ENCODE measurements at places on chromosomes 16 and 17.

- no peak for DNase-seq
These were observed 234.2 kb upstream of the TOX3 start for GRCh38 chr16:52781005-52781630.

- no peak for DNase-seq
These were observed at the start of gene GLP2R for GRCh38 chr17:9825641-9826150. TSS of gene GLP2R (plus strand) at chr17:9825924. CDS start at chr17:9826064, 140 bp downstream.

DNA sequence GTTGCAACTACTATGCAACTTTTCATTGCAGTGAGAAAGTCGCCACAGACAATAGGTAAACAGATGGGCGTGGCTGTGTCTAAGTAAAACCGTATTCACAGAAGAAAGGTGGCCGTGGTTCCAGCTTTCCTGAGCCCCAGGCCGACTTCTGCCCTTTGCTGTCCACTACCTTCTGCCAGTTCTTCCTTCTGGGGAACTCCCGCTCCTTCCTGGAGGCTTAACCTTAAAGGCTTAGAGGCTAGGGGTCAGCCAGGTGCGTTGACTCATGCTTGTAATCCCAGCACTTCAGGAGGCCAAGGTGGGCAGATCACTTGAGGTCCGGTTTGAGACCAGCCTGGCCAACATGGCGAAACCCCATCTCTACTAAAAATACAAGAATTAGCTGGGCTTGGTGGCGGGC, 2.1 kb upstream of the SEPTIN12 start:
- DNase-seq = no peak

DNA sequence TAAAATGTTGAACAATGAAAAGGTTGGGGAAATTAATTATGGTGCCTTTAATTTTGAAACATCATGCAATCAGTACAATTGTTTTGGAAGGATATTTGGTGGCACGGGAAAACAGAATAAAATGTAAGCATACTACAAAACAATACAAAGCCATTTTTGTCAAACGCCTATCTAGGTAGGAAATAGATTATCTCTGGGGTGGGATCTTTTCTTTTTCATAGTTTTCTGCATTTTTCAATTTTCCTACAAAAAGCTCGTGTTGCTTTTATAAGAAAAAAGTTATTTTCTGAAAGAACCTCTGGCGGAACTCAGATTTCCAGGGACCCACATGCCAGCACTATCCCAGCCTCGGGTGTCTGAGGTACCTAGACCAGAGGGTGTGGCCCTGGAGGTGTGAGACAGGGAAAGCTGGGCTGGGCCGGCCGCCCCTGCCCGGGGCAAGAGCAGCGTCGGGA, 961 bp upstream of the MAP3K3 start:
- DNase-seq = no peak

DNA sequence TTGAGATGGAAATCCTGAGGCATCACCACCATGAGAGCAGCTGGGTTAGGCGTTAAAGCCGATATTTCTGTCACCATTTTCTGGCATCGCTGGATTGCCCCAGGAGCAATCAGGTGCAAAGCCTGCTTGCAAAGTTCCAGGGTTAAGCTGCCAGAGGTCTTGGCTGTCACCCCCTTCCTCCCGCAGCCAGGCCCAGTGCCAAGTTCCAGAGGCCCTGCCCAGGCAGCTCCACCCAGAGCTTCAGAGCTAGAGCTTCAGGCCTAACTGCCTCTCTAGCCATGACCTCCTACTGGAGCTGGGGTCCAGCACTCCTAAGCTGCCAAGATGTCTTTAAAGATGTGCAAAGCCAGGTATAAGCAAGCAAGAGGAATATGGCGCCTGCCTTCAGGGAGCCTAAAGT, 8.8 kb upstream of the TMEM238L start:
- no peak for DNase-seq

DNA sequence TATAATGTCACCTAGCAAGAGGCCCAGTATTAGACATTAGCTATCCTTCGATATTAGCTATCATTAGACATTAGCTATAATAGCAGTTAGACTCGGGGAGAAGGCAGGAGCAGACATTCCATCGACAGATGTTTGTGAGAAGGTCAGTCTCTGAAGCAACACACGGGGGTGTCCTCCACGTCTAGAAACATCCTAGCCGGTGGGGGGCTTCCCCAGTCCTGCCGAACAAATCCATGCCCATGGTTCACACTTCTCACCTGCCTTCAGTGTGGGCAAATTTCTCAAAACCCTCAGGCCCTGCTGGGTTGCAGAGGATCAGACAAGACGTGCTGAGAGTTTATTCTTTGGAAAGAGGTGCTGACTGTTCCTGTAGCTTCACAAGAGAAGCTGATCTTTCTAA, 151.1 kb downstream of the IRF8 start:
- DNase-seq = no peak

GRCh38 chr17:36932383-36932693, 4.9 kb upstream of the LHX1 start:
- DNase-seq = no peak

DNA sequence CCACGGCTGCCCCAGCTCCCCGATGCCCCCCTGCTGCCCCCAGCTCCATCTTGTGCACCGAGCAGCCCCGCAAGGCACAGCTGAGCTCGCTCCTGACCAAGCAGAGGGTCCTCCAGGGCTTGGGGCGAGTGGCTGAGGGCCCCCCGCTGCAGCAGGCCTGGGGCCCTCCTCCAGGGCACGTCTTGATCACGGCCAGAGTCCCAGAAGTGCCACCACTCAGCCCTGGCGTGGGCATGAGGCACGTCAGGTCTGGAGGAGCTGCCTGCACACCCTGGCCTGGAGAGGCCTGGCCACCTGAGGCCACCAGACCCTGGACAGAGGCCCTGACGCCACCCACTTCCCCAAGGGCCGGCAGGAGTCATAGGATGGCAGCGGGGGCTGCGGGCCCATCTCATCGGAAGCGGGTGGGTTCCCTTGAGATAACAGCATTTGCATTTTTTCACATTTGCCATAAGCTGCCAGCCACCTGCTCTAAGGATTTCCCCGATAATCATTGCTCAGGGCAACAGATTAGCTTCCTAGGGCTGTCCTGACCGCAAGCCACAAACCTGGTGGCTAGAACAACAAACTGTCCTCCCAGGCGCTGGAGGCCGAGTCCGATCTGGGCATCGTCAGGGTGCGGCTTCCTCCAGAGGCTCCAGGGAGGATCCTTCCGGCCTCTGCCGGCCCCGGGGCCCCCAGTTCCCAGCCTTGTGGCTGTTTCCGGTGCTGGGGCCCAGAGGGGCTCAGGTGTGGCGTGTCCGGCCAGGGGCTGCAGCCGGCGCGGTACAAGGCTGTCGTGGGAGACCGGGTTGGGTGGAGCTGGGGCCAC, 23.9 kb upstream of the C1QTNF8 start:
- DNase-seq = no peak

GRCh38 chr16:66420396-66420795, 6.7 kb upstream of the BEAN1 start:
- no peak for DNase-seq

DNA sequence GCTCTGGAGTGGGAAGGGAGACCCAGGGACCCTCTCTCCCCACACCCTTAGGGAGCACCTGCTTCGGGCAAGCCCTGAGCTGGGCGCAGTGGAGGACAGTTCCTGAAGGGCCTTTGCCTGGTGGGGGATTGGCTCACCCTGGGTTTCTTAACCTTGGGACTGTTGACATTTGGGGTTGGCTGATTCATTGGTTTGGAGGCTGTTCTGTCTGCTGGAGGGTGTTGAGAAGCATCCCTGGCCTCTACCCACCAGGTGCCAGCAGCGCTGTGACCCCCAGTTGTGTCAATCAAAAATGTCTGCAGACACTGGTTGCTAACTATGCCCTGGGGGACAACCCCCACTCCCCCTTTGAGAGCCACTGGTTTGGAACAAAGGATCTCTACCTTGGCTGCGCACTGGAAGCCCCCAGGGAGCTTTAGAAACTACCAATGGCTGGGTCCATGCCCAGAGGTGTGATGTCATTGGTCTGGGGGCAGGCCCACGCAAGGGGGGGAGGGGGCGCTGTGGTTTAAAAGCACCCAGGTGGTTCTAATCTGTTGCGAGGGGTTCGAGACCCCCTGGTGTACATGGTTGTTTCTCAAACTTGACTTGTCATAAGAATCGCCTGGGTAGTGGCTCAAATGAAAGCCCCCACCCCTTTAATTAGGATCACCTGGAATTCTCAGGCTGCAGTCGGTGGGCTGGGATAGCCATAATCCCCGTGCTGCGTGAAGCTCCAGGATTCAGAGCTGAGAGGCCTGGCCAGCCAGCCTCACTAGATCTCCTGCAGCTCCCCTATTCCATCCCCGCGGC, 151.9 kb upstream of the GSE1 start:
- no peak for DNase-seq

- DNase-seq = peak; percentile 7
These were observed 48.8 kb downstream of the DNAH3 start for GRCh38 chr16:21101631-21102420.

GRCh38 chr17:36880268-36880905, 56.9 kb upstream of the LHX1 start:
- DNase-seq = no peak

- no peak for DNase-seq
These were observed 68.1 kb downstream of the TMEM132E start for GRCh38 chr17:34647511-34647910.

- DNase-seq = no peak
These were observed 16.1 kb upstream of the RPTOR start for GRCh38 chr17:80528536-80528935.

GRCh38 chr16:73683804-73684203, 612.8 kb upstream of the PSMD7 start:
- no peak for DNase-seq

DNA sequence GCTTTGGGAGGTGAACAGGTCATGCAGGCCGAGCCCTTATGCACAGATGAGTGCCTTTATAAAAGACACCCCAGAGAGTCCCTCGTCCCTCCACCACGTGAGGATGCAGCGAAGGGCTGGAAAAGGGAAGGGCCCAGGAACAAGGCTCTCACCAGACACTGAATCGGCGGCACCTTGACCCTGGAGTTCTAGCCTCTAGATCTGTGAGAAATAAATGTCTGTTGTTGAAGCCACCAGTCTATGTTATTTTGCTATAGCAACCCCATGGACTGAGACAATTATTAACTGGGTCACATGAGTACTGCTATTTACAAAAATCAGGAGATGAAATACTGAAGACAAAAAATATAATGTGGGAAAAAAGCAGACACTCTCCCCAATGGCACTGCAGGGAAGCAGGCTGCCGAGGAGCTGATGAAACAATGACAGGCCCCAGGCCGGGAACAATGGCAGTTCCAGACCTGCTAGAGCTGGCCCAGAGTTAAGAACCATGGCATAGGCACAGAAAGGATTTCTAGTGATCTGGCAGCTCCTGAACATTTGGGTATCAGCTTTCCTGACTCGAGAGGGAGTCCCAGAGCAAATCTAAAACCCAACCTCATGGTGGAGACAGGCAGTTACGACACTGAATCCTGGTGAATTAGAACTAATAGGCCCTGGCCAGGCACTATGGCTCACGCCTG, 17.8 kb upstream of the GGA2 start:
- no peak for DNase-seq

DNA sequence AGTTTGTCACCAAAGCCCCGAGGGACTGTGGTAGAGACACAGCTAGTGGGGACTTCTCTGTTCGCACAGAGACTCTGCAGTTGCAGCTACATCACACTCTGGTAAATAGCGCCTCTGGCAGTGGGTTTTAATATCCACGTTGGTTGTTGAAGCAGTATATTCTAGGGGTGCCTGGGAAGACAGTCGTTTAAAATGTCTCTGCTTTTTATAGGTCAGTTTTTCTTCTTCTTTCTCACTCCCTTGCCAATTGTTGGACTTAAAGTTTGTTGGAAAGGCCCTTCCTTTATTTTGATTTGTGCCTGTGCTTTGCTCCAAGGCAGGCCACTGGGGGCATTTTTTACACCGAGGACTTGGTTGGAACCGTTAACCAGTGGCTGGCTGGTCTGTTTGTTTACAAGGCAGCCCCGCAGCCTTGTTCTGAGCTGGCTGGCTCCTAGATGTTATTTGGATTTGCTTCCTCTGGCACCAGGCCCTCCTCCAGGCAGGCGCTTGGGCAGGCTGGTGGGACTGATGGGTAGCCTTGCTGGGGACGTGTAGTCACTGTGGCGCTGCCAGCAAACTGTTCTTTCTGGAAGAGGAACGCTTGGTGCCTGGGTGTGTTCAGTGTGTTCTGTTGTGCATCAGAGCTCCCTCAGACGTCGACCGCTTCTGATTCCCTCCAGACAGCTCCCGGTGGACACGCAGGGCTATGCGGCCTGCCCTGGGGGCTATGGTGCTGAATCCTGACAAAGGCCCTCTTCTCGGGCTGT, 218.2 kb upstream of the CHMP6 start:
- DNase-seq = no peak

DNA sequence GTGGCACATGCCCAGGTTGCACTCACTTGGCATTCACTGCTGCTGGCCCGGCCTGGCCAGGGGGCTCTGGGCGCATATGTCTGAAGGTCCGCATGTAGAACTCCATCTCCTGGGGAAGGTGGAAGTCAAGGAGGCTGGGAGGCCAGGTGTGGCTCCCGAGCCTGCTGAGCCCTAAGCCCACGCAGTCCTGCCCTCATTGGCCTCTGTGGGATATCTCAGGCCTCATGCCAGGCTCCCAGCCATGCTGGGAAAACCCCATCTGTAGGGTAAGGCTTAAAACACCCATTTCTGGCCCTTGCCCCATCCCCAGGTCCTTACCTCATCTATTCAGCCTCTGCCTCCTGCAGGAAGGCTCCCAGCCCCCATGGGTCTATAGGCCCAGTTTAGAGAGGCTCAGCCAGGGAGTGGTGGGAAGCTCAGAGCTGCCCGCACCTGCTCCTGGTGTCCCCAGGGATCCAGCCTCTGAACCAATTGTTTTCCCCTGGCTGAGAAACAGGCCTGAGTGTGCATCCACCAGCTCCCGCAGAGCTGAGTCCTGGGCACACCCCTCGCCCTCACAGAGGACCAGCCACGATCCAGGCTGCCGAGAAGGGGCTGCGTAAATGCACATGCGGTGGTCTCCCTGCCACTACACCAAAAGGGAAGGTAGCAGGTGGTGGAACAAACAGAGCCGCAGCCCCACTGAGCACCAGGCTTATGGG, 2.3 kb upstream of the TPPP3 start:
- no peak for DNase-seq

GRCh38 chr16:67923414-67924116, 8.1 kb downstream of the CTRL start:
- no peak for DNase-seq

DNA sequence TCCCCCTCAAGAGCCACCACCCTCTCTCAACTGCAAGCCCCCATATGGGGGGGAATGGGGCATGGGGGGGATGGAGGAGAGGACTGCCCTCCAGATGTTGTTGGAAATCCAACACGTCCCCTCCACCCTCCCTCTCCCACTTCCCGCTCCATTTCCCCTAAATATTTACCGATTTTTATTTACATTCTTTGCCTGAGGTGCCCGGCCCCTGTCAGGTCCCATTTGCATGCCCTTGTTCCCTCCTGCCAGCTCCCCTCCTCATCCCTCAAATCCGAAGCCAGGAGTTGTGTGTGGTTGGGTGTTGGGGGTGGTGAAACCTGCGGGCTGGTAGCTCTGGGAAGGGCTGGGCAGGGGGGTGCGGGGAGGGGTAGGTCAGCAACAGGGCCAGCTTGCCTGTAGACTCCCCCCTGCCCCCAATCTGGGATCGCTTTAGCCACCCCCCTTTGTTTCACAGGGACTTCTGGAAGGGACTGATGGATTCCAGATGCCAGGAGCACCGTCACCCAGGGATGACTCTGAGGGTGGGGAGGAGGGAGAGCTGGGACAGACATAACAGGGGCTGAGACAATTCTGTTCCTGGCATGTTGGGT, 39.7 kb upstream of the NGFR start:
- no peak for DNase-seq
